ENCODE measurements at places on chromosomes 2 and 18.

GRCh38 chr2:132522901-132523300 lies 106.3 kb downstream of the GPR39 start:
- DNase-seq, result no peak

DNA sequence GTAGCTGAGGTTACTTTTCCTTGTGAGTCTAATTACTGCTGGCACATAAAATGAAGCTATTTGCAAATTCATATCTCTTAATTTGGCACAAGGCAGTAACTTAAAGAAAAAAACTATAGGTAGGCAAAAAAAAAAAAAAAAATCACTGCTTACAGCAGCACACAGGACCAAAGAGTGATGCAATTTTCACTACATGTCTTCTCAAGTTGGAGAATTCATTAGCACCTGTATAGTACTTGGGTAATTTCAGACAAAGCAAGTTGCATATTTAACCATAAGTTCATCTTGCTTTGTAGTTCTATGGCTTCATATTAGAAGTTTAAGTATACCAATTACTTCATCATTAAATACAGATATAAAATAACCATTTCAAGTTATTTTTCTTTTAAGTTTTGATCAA lies 33.7 kb upstream of the RBBP8 start:
- no peak for DNase-seq

GRCh38 chr2:147468963-147469362 lies 375.9 kb upstream of the ACVR2A start:
- no peak for DNase-seq

GRCh38 chr2:216306868-216307267 lies 65.4 kb downstream of the MARCHF4 start:
- DNase-seq, result no peak

- no peak for DNase-seq
These were observed 300.6 kb downstream of the CELF4 start for GRCh38 chr18:37264956-37265355.

- no peak for DNase-seq
These were observed 46.6 kb downstream of the HS6ST1 start for GRCh38 chr2:128271911-128272600.

DNA sequence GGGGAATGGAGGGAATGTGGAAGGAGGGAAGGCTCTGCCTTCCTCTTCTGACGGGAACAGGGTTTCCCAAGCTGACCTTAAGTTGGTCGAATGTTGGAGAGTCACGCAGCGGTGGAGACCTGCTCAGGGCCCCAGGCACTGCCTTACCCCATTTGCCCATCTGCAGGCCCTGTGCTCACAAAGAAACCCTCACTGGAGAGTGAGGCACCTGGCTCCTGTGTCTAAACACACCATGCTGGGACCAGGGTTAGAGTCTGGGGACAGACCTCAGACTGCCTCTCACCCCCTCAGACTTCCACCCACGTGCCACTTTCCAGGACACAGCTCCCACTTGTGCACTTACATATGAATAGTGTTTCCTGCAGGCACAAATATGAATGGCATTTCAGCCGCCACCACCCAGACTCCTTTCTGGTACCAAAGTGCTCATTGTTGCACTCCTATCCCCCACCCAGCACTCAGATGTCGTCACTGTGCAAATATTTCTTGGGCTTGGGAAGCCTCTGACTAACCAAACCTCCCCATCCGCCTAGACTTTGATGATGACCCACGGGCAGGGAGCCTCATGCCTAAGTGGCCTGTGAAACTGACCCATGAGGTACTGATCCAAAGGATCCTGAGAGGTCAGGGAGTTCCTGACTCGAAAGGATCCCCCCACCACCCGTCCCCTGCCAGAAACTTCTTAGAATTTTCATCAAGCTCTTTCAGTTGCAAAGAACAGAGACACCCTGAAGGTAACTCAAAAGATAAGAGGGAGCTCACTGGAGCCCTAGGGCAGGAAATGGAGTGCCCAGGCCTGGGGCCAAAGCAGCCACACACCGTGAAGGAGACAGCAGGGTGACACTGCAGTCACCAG lies 78.3 kb downstream of the STPG4 start:
- DNase-seq, result no peak

DNA sequence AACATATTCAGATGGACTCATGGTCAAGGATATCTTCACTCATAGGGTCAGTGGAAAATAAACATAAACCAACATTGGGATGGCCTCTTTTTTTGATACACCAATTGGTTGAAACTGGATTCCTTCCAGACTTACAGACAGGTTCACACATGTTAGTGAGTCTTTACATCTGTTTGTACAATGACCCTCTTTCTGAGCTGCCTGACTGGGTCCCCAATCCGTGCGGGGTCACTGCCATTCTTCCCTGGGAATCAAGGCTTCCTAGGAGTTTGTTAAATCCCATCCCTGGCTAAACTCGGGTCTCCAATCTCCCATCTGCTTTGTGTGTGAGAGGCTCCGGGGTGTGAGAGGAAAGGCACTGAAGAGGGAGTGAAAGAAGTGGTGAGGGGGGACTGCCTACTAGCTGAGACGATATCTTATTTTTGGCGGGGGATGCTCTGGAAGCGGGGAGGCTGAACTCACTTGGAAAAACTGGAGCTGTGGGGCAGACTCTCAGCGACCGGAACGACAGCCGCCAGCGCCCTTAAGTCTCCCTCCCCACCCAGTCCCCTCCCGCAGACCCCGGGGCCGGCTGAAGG lies 487 bp downstream of the STARD6 start:
- no peak for DNase-seq

GRCh38 chr18:63301434-63301833 lies 18.1 kb downstream of the BCL2 start:
- DNase-seq, result no peak

GRCh38 chr2:180461761-180462160 lies 454.7 kb upstream of the CWC22 start:
- no peak for DNase-seq

DNA sequence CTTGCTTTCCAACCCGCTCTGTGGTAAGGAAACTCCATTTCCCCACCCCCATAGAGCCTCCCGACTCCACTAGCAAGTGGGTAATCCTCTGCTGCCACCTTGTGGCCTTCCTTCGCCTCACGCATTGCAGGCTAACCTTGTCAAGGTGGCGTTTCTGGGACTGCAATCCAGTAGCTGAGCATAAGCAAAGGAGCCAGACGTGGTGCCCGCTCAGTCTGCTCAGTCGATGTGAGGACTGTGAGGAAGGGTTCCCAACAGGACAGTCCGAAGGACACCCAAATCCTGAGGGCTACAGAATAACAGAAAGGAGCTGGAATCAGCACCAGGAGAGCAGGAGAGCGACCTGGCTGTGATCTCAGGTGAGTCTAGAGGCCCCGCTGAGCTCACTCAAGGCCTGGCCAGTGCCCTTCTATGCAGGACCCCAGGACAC lies 144.2 kb downstream of the SUCLG1 start:
- DNase-seq, result peak; percentile 67

- DNase-seq, result no peak
These were observed 50.0 kb downstream of the ANKMY1 start for GRCh38 chr2:240507778-240508251.

- no peak for DNase-seq
These were observed 34.0 kb downstream of the MTHFD2 start for GRCh38 chr2:74232426-74232825.

GRCh38 chr2:25711675-25712354 lies 38.4 kb upstream of the DTNB start:
- DNase-seq, result no peak

- no peak for DNase-seq
These were observed 54.7 kb upstream of the TCF7L1 start for GRCh38 chr2:85078536-85078935.

DNA sequence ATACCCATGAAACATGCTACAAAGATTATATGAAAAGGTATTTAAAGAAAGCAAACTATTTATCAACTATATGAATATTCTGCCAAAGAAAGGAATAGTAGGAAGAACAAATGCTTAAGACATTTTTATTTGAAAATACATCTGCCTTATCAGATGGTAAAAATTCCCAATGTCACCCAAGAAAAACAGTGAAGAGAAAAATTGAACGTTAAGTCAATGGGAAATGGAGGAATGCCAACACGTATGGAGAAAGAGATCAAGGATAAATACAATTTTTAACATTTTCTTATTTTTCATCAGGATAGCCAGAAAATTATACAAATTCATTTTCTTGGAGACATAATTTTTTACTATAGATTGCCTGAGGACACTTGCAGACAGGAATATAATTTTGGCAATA lies 394.2 kb downstream of the ZEB2 start:
- DNase-seq, result no peak

- DNase-seq, result no peak
These were observed 96.5 kb downstream of the CCDC93 start for GRCh38 chr2:117917223-117917917.

- no peak for DNase-seq
These were observed 4.9 kb upstream of the XPO1 start for GRCh38 chr2:61543062-61543461.

GRCh38 chr2:188819792-188820191 lies 154.4 kb upstream of the COL3A1 start:
- DNase-seq, result no peak

- DNase-seq, result no peak
These were observed 62.6 kb upstream of the NEDD4L start for GRCh38 chr18:57981308-57982028.
